ENCODE measurements at places on chromosomes 4 and X.

- DNase-seq, result no peak
Measured at GRCh38 chr4:23929248-23929647, 39.4 kb upstream of the PPARGC1A start.

- DNase-seq, result no peak
Measured at GRCh38 chr4:88880501-88881226, 176.3 kb downstream of the FAM13A start.

DNA sequence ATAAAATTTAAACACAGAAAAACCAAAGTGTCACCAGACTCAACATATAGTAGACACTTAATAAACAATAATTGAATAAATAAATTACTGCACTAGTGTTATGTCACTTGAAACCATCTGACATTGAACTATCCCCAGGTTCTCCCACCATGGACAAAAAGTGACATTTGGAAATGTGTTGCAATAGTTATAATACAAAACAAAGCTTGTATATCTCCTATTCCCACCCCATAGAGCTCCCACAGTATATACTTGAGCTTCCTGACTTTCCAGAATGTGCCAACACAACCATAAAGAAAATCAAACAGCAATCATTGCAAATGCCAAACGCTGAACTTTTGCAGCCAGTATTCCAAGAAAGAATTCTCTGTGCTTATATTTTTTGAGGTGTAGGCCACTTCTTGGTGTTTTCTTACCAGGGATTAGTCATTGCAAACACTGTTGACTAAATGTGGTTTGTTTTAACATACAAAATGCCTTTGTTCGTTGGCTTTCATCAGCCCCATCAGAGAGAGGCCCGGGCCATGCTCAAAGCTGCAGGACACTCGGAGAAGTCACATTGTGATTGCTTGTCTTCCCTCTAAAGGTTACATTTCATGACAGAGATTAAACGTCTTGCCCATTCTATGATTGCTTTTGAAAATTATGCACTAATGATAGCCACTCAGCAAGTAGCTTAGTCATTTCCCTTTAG lies 33.8 kb downstream of the PPARGC1A start:
- DNase-seq, result no peak

- DNase-seq, result no peak
Measured at GRCh38 chrX:15786915-15787314, 3.4 kb upstream of the ZRSR2 start.

DNA sequence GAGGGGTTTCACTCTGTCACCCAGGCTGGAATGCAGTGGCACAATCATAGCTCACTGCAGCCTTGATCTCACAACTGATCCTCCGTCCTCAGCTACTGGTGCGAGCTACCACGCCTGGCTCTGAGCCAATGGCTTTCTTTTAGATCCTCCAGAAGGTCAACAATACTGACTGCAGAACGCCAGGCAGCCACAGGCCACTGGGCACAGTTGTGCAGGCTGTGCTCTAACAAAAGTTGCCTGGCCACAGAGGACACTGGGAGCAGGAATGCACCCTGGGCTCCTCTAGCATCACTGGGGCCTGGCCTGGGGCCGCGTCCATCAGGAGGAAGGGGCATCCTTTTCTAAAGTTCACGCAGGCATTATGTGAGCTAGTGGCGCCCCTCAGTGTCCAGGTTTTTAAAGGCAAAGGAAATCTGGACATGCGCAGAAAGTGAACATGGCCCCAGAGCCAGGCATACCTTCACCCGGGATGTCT lies 14.9 kb upstream of the PORCN start:
- no peak for DNase-seq

GRCh38 chr4:181418496-181418895 lies 824.7 kb upstream of the TENM3 start:
- DNase-seq, result no peak

- DNase-seq, result no peak
Measured at GRCh38 chr4:90403781-90404180, 276.6 kb downstream of the CCSER1 start.

GRCh38 chr4:5383191-5383980 lies 325.0 kb downstream of the EVC2 start:
- DNase-seq, result no peak

DNA sequence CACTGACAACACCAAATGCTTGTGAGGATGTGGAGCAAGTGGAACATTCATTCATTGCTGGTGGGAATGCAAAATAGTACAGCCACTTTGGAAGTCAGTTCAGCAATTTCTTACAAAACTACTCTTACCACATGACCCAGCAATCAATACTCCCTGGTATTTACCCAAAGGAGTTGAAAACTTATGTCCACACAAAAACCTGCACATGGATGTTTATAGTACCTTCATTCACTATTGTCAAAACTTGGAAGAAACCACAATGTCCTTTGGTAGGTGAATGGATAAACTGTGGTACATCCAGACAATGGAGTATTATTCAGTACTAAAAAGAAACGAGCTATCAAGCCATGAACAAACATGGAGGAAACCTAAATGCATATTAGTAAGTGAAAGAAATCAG lies 27.5 kb downstream of the HUWE1 start:
- DNase-seq, result no peak

- no peak for DNase-seq
Measured at GRCh38 chr4:152983774-152984411, 47.8 kb downstream of the FHDC1 start.

DNA sequence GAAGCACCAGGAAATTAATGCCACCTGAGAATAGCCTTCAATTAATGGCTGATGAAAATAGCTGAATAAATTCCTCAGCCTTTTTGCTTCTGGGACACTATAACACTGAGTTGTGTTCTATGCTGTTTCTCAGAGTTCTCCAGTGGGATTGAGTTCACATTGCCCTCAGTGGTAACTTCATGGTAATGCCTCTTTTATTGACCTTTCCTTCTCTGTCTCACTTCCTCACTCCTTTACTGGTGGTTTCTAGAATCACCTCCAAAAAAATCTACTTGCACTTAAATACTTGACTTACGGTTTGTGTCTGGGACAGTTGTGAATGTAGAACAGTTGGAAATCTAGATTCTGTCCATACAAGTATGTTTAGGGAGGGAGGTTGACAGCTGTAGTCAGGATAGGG lies 293.7 kb downstream of the PPP1R2C start:
- DNase-seq, result no peak

- no peak for DNase-seq
Measured at GRCh38 chr4:86771141-86771540, 78.0 kb downstream of the SLC10A6 start.

DNA sequence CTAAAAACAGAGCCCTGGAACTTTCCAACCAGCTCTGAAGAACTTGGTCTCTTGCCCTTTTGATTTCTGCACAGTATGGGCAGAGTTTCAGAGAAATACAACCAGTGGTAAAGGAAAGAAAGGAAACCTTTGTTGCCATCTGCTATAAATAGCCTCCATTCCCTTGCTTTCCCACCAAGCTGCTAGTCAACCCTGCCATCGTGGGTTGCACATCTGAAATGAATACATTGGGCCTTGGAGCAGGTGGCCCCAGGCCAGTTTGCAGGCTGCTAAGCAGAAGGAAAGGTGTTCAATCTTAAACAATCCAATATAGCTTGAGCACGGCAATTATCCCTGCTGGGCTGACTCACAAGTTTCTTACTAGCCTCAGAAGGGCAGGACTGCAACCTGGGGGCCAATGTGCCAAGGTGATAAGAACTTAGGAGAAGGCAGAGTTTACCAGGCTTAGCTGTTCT lies 142.5 kb downstream of the PPARGC1A start:
- no peak for DNase-seq

DNA sequence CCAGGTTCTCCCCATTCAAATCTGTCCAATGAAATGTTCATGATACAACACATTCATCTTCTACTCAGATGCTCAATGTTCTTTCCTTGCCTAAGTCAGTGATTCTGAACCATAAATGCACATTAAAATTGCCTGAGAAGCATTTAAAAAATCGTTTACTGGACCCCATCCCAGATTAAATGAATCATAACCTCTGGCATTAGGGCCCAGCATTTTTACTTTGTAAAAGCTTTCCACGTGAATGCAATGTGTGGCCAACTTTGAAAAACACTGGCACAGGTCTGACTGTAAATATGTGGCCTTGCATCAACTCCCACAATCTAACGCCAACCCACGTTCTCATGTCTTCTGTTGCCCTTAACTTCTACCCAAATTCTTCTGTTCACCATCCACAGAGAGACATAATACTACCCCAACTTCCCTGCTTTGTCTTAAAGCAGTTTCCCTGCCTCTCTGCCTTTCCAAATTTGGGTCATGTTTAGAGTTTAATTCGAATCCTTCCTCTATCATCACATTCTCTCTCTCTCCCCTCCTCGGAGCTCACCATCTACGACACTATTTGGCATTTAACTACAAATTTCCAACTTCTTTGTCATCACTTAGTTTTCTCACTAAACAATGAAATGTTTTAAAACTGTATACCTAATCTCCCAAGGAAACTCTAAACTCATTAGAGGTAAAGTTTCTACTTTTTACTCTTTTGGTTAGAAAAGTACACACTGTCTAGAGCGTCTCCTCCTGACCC lies 78.7 kb downstream of the PRKG2 start:
- no peak for DNase-seq

All from activated T-cell treated with anti-CD3 and anti-CD28 coated beads, Interleukin-2, amount 50 U/mL, for 24 hours (primary cell).